ENCODE measurements at places on chromosomes 6 and 20.

GRCh38 chr20:24998631-24999445, 6.3 kb upstream of the APMAP start:
- DNase-seq, result no peak

DNA sequence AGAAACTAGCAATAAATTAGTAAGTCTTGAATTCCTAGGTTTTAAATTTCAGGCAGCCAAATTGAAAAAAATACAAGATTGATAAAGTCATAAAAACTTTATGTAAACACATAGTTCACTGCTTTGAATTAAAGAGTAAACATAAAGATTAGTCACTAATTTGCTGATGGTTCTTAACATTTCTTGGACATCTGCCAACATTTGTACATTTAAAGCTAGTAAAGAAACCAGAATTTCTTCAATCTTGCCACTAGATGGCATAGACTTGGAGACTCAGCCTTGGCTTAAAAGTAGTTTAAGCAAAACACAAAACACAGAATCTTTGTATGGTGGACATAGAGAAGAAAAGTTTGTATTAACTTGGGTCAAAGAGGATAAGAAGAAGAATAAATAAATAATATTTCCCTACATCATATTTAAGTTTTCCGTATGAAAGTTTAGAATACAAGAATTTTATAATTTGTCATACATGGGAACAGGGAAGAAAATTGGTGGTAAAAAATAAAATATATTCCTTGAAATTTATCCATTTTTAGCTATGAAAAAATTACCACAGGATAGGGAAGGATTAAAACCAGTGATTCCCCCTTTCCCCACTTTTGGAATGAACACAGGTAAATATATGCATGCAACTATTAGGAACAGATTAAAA, 41.7 kb upstream of the FAM135A start:
- DNase-seq, result no peak

DNA sequence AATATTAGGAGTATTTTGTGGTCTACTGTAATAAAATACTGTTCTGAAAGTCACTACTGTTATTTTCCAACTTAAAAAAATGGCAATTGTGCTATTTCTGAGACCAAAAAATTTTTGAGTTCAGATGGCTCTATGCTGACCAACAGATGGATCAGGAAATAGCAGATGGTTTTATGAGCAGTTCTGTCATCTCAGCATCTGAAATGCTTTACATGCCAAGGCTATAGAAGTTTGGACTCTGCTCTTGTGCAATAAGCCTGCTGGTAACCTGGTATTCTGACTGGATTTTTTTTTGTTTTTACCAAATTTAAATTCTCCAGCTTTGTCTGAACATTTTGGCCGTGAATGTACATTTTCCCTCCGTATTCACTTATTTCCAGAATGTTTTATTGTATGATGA, 1127.5 kb downstream of the GRIK2 start:
- DNase-seq, result no peak

DNA sequence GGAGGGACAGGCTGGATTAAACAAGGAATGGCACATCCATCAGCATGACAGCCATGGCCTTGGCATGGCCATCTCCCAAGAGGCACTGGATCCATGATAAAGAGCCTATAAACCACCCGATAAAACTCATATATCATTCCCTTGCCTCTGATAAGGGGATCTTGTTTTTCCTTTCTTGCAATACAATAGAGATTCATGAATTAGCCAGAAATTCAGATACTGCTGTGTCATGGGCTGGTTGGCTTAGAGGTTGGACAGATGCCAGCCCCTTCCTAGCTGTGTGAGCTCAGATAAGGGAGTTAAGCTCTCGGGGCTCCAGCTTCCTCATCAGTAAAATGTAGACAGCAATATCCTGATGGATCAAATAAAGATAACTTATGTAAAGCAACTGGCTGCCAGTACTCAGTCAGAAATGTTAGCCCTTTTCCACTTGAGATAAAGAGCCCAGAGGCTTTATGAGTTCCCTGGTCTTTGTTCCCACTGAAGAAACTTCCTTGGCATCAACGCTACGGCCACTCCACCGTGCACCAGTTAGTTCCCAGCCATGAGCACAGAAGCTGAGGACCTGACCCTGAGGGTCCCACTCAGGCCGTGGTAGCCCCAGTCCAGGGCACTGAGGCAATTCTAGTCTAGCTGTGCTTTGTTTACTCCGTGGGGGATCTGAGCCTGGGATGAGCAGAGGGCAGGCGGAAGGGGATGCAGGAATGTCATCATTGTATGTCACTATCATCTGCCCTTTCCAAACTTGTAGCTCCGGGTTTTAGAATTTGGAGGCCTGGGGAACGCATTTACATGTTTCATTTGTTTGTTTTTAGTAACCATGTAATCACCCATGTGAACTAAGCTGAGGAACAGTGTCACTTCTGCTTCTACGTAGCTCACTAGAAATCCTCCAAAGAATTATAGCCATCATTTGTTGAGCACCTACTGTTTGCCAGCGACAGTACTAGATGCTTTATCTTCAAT, 67.2 kb upstream of the TBC1D7 start:
- no peak for DNase-seq

DNA sequence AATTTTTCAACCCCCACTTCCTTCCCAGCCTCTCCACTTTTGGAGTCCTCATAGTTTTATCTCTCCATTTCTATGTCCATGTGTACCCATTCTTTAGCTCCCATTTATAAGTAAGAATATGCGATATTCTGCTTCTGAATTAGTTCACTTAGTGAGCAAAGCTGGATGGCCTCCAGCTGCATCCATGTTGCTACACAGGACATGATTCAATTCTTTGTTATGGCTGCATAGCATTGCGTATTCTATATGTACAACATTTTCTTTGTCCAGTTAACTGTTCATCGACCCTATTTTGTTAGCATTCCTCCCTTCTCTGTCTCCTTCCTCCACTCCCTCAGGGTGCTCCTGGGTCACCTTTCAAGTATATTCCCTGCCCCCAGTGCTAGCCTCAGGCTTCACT, 210.0 kb upstream of the SSTR4 start:
- no peak for DNase-seq

GRCh38 chr20:46416839-46417238, 10.4 kb upstream of the ELMO2 start:
- DNase-seq, result no peak
